OCI-M1 (cell line): ENCODE measurements at places on chromosomes 6 and 20.

DNA sequence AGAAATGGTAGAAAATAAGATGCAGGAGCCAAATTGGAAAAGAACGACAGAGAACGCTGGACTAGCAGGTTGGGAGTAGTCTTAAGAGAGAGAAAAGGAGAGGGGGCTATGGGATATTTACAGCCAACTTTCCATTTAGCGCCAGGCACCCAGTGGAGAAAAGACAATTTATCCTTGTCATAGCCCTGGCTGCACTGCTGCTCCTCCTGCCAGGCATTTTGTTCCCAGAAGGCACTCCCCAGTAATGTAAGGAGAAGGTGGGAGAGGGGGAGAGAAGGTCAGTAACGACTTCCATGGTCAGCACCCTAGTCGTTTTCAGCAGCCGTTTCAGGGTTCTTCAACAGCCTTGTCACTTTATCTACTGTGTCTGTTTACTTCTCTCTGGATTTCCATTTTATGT, 159.0 kb downstream of the TRMT11 start:
- DNase-seq: no peak

- DNase-seq: no peak
Observed at GRCh38 chr20:25058847-25059810, 1.2 kb upstream of the ACSS1 start.

DNA sequence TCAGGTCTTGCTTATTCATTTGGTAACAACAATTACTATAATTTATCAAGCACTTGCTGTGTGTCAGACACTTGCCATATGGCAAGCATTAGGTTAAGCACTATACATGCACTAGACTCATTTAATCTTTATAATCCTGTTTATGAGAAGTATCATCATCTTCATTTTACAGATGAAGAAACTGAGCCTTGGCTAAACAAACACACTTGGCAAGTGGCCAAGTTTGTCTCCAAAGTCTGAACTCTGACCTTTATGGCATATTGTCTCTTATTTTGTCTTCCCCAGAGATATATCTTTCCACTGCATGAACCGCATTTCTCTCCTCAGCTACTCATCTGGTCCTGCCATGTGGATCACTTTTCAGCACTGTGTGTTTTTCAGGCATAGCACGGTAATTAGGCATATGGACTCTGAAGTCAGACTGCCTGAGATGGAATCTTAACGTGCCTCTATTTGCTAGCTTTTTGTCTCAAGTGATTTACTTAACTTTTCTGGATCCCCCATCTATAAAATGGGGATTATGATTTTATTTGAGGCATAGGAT, 4.7 kb downstream of the ADGRF5 start:
- no peak for DNase-seq

DNA sequence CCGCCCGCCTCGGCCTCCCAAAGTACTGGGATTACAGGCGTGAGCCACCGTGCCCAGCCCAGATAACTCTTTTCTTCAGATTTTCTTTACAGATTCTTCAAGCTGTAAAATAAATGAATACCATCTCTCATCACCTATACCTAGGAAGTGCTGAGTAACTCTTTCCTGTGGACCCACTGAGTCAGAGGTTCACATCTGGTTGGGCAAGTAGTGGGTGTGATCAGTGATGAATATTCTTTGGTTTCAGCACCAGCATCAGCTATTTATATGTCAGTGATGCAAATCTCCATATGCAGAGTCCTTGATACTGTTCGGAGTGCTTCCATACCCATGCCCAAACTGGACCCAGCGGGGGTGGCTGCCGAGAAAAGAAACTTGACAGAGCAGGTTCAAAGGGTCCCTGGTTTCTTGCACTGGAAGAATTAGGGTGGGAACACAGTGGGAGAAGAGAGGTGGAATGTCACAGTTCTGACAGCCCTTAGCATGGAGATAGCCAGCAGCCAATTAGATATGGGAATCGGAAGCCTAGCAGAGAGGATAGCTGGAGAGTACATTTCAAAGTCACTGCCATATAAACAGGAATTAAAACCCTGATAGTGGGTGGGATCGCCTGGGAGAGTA, 64.9 kb upstream of the DDR1 start:
- DNase-seq: no peak

DNA sequence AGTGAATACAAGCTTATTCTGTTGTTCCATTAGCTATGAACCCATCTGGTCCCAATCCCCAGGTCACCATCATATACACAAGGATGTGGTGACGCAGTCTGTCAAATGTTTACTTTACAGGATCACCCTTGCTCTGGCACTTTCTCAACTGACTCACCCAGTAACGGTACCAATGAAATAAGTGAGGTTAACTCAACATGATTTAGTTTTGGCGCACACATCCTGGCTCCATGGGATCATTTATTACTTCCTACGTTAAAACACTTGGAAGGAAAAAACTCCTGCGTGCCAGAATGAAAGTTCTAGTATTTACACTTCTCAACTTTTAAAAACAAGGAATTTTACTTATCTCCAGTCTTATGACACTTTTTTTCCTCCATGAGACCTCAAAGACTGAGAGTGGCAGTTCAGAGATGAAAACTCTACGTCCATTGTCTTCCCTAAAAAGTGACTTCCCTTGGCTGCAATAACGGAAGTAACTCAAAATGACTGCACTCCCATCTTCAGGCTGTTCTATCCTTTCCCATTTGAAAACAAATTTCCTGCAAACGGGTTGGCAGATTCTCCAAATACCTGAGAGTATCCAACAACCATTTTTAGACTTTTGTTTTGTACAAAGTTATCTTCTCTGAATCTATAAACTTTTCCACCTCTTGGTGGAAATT, 15.9 kb downstream of the AGPAT4 start:
- no peak for DNase-seq

- no peak for DNase-seq
Observed at GRCh38 chr6:5981126-5982026, 25.3 kb downstream of the NRN1 start.

DNA sequence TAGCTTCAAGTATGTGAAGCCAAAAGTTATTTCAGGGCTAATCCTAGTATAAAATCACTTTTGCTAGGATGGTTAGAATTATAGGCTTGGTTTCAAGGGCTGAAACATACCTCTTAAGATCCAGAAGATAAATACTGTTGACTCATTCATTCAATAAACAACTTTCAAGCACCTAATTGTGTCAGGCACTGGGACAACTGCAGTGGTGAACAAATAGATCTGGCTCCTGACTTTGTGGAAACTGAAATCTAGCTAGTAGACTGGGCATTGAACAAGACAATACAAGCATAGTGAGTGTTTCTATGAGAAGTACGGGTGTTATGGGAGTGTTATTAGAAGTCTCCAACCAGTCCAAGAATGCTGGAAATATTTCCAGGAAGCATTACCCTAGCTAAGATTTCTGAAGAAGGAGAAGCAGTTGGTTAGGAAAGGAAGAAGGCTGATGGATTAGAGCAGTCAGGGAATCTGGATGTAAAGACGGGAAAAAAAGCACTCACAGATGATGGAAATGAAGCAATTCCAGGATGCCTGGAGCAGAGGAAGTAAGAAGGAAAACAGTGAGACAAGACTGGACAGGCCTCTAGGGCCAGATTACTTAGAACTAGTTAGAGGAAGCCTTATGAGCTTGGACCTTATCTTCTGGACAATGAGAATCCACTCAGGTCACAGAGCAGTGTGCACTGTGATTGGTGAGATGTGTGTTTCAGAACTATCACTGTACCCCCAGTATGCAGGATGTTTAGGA, 132.6 kb upstream of the RAB32 start:
- DNase-seq: no peak

- no peak for DNase-seq
Observed at GRCh38 chr6:38518511-38519304, 121.0 kb downstream of the BTBD9 start.

DNA sequence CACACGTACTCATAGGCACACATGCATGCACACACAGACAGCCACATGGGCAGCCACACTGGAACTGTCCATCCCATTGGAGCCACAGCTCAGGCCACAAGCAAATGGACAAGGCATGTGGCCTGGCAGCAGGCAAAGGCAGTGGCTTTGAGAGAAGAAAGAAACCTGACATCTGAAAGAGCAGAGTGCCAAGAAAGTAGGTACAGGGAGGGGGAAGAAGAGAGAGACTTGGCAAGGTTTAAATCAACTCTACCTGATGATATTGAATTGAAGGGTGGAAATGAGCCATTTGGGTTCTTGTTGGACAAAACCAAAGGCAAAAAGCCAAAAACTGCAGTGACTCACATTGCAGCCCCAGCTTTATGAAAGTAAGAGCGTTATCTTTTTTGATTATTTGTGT, 142.7 kb downstream of the PCSK2 start:
- no peak for DNase-seq

DNA sequence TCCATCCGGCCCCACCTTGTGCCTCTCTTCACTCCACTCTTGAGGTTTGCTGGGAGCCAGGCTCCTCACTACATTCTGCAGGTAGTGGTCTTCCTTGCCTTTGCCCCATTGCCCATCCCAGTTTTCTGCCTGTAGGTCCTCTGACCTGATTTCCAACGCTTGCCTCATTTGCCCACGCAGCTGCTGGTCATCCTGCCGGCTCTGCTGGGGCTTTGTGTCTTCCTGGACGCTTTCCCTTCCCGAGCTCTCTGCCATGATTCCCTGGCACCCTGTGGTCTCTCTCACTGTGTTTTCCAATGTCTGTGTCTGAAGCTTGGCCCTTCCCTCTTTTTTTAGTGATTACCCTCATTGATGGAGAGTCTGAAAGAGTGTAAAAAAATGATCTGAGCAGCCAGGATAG, 451.6 kb downstream of the UTRN start:
- DNase-seq: no peak

GRCh38 chr20:5156675-5157448, 30.1 kb downstream of the CDS2 start:
- no peak for DNase-seq

- no peak for DNase-seq
Observed at GRCh38 chr6:73203098-73203497, 22.2 kb downstream of the KHDC1L start.

GRCh38 chr6:154757352-154758050, 24.3 kb downstream of the SCAF8 start:
- no peak for DNase-seq

DNA sequence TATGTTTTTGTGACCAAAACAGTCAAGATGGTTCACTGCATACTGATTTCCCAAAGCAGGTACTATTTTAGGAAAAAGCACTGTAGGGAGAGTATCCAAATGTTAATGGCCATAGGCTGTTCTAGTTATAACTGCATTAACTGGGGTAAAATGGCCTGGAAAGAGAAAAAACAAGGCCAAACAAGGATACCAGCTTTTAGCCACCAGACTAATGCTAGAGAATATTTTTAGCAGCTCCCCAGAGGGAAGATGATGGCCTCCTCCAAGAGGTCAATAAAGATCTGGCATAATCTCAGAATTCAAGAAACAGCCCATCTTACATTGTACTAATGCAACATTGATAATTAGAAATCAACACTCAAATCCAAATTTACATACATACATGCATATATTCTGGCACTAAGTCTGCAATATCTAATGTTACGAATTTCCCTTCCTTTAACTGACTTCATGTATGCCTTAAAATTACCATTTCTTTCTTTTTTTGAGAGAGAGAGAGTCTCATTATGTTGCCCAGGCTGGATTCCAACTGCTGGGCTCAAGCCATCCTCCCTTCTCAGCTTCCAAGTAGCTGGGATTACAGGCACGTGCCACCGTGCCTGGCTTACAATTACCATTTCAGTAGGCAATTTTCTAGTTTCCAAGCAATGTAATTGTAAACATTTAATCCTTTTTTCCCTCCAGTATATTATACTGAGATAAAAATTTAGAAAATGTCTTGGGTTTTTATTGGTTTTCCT, 9.3 kb downstream of the COX7A2 start:
- DNase-seq: no peak

- DNase-seq: no peak
Observed at GRCh38 chr20:35893942-35894341, 60.4 kb downstream of the SCAND1 start.
